ENCODE measurements at places on chromosomes 11 and 22.

GRCh38 chr11:95092549-95093324, 3.1 kb downstream of the ENDOD1 start:
- DNase-seq, result no peak

GRCh38 chr11:112216561-112217105, 9.6 kb upstream of the PTS start:
- no peak for DNase-seq

DNA sequence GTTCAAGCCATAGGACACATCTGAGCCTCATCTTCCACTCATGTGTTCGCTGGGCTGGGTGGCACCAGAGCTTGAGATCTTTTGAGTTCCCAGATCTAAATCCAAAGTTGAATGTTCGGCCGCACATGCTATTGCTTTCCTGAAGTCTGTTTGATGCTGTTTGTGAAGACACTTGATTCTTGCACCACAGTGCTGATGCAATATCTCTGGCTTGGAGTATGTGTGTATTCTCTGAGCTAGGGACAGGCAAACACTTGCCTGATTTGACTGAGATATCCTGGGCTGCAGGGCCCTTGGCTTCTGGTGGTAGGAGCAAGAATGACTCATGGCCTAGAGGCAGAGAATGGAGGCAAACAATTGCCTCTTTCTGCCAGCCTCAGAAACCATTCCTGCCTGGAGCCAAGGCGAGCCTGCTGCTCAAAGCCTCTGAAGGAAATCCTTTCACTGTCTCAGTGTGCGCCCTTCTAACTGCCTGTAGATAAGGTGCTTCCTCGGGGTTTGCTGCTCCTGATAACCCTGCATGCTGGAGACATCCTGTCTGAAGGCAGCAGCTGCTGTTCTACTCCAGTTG, 73.0 kb downstream of the CYB5R2 start:
- DNase-seq, result no peak

DNA sequence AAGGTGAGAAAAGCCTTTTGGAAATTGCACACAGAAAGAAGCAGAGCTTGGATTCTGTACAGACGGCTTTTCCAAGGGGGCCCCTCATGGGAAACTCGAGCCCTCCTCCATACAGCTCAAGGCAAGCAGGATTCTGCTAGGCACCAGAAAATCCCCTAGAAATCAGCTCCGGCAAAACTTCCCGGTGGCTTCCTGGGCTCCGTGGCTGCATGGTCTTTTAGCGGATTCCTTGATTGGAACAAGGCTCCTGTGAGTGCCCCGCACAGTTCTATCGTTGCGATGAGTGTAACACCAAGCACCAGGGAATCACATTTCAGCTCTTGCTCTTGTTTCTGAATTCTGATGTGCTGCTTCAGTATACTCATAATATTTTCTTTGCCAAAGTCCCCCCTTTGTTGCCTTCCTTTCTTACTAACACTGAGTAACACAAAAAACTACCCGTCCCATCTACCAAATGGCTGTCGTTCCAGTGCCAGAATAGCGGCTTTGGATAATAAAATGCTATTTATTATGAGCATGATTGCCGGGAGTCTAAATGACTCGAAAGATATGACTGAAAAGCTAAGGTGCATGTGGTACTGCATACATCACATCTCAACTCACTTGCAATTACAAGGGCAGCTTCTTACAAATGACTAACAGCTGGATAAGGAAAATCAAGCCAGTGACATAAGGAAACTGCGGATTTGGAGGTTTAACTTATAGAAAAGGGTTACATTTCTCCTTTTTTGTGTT, 494.1 kb downstream of the DLG2 start:
- no peak for DNase-seq

Data from stimulated activated CD4-positive, alpha-beta T cell treated with anti-CD3 and anti-CD28 coated beads, Interleukin-12 subunit alpha, Interleukin-12 subunit beta, amount 100 ng/mL, for 24 hours (primary cell).